ENCODE measurements at places on chromosomes 5 and 9.
A peak's percentile ranks its signal among the peaks of the same experiment; 100 is the strongest.

DNA sequence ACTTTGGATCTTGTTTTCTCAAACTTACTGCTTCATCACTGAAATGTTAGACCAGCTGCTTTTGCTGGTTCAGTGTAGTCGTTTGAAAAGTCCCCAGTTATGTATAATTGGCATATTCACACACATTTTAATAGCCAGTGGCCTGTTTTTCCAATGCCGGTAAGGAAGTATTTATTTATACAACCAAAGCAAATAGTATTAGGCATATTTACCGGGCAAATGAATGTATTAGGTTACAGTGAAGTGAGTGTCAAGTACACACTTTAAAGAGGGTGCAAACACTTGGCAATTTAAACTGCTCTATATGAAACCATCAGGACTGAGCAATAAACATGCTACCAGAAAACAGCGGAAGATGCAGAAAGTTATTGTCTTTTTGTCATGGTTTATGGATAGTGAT, 242.9 kb downstream of the MCTP1 start:
- no peak for DNase-seq

DNA sequence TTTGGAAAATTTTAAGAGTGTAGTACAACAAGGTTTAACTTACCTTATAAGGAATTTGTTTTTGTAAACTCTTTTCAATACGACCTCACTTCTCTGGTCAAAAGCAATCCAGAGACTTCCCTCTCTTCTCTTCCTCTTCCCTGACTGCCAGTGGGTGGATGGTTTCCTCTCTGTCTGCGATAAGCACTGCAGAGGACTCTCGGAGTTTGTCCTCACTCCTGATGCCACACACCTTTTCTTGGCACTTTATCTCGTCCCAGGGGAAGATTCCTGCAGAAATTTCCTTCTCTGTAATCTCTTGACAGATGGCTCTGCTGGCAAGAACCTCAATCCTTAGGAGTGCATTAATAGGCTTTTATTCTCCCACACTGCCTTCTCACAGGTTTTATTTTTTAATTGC, 641.6 kb downstream of the NR2F1-AS1 start:
- DNase-seq = no peak

DNA sequence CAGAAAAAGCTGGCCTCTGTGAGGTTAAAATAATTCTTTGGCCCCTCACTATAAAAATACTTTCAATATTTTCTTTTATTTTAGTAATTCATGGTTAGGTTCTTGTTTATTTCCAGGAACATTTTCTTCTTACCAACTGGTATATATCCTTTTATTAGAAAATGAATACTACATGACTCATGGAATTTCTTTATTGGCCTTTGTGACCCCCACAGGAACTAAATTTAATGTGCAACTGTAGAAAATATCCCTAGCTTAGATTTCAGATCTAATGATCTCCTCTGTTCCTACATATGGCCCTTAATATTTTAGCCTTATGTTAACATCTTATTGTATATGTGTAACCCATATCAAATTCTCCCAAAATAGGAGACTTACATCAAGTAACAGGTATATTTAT, 429.9 kb downstream of the NR2F1-AS1 start:
- no peak for DNase-seq

- no peak for DNase-seq
Observed at GRCh38 chr5:56963246-56963645, 11.3 kb upstream of the MIER3 start.

DNA sequence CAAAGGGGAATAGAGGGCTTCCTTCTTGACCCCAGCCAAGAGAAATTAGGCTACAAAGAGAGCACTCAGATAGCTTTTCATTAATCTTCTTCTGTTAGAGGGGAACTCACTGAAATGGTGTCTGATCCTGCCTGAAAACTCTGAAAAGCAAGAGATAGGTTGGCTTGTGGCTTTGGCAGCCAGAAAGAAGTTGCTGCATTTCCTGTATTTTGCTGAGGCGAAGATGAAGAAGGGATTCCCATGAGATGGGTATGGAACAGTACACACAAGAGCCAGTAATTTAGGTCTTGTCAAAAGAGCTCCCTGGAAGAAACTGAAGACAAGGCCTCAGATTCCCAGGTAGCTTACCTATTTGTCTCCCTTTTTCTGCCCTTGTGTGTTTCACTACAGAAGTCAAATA, 120.9 kb upstream of the TARS1 start:
- DNase-seq = no peak

DNA sequence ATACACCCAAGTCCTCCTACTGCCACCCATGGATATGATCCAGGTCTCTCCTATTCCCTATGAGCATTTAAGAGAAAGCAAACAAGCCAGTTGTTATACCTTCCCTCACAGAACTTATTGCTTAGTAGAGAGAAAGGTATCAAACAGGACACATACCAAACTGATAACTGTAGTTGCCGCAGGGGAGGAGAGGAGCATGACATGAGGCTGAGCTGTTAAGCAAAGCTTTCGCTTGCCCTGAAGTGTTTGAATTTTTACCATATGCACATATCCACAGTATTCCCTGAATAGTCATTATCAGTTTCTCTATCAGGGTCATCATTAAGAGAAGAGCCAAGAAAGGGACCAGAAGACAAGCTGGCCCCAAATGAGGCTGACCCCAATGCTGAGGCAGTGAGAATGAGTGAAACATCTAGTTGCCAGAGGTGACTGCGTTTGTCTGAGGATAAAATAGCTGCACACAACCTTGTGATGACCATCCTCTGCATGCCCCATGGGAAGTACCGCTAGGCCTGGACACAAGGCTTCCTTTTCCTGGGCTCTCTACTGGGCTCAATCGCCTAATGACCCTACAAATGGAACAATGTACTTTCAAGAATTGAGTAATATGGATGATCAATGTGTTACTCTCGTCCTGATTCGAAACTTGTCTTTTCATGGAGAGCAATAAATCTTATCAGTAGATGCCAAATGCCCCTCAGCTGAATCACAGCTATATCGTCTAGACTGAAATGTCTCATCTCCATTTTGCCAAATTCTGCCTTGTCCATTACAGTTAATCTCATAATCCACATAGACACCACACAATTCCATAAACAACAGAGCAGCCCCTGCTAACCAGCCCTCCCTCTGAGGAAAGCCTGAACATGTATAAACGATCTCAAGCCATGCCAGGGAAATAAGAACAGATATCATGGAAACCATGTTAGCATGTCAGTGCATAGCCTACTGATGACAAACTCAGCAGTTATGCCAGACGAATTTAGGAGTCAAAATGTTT, 4.3 kb upstream of the IFNK start:
- no peak for DNase-seq

DNA sequence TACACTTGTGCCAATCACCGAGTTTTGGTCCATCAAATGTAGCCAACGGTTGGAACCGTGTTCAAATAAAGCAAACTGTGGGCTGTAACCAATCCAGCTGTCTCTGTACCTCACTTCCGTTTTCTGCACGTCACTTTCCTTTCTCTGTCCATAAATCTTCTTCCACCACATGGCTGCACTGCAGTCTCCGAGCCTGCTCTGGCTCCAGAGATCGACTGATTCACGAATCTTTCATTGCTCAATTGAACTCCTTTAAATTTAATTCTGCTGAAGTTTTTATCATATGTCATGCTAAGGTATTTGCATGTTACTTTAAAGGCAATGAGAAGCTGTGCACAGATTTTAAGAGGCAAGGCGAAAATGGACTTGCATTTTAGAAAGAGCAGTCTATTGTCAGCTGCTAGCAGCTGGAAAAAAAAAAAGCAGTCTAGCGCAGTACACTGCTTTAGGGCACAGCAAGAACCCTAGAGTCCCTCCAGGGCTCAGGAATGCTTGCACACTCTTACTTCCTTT, 13.2 kb downstream of the TTC39B start:
- DNase-seq = no peak

DNA sequence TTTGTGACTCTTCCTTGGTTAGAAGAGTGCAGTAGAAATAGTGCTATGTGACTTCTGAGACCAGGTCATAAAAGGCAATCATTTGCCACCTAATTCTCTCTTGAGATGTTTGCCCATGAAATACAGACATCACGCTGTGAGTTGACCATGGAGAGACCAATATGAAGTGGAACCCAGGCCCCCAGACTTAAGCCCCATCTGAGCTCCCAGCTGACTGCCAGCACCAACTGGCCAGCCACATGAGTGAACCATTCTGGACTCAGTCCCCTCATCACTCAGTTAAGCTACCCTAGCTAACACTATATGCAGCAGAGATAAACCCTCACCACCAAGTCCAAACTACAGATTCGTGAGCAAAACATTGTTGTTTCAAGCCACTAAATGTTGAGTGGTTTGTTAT, 60.7 kb upstream of the NIPBL start:
- DNase-seq = no peak

DNA sequence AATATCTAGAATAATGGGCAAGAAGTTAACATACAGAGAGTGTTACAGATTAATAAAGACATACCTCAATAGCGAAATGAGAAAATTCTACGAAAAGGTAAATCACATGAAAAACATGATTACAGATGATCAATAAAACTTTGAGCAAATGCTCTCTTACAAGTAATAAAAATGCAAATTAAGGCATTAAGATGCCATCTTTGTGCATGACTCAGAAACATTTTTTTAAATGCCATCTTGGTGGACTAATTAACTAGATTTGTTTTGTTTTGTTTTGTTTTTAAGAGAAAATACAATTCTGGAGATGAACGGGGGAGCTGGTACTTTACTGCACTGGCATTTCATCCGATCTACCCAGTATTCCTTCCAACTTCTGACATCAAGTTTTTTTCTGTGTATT, 130.2 kb downstream of the SUSD1 start:
- no peak for DNase-seq

DNA sequence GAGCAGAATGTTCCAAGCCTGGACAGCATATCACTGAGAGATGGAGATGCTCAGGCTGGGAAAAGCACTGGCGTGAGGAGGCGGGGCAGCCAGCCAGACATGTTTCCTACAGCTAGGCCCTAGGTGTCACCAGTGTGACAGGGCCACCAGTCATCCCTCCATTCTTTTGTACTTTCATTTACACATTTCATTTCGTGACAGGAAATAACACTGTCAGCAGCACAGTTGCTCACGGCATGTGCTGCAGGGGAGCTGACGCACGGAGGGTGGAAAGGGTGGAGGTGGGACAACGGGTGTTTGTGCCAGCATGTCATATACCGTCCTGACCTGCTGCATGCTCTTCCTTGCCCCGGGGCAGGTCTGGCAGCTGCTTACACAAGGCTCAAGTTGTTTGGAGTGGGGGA, 14.8 kb upstream of the CEMIP2 start:
- peak; percentile 41 for DNase-seq

- no peak for DNase-seq
Observed at GRCh38 chr5:116455061-116455460, 119.6 kb downstream of the SEMA6A start.

GRCh38 chr9:89410641-89411350, 87.1 kb downstream of the SEMA4D start:
- no peak for DNase-seq

GRCh38 chr5:73155271-73156222, 17.4 kb upstream of the TMEM174 start:
- no peak for DNase-seq

DNA sequence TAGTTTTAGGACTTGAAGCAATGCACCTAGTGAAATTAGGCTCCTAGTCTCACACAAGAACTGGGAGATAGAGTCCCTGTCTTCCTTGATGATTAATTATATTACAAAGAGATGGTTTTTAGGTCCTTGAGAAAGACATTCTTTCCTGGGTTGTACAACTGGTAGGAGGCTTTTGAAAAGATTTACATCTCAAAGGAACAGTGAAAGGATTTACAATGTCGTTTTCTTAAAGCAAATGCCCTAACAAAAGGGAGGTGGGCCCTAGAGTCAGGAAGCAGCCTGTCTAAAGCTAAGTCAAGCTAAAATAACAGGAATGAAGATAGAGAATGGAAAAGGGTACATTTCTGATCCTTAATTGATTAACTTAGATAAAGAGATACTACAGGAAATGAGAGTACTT, 102.2 kb upstream of the IL7R start:
- DNase-seq = no peak

DNA sequence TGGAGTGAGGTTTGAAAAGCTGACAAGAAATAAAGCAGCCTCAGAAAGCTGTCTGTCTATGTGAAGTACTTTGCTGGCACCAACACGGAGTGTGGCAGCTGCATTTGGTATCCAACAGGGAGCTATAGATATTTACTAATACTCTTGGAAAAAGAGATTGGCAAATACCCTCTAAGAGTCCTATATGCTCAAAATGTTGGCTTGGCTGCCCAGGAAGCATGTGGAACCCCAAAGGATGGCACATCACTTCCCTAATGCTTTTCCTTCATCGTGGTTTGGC, 398.3 kb downstream of the TLE4 start:
- DNase-seq = no peak

DNA sequence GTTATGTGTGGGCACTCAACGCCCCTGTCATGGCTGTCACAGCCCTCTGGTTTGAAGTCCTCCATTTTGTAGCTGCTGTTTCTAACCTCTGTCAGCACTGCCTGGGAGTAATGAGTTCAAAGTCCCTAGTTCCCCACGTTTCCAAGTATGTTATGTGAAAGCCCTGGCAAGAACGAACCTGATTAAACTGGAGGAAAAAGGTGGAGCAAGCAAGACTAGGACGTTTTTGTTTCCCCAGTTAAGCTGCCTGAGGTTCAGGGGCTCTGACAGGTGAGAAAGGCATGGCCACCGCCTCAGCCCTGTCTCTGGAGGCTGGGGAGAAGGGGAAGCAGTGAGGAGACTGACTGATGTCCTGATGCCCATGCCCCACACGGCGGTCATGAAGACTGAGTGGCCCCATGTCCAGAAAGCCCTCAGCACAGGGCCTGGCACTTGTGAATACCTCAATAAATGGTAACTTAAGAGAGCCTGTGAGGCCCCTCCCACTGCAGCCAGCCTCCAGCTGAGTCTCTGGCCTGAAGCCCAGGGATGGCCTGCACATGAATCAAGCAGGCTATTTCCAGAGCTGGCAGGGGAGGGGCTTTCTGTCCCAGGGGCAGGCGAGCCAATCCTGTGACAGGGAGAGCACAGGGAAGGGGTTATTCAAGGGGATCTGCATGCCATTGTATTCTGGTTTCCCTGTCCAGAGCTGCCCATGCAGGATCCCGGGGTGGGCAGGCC, 61.8 kb downstream of the PFDN1 start:
- DNase-seq = peak; percentile 44

DNA sequence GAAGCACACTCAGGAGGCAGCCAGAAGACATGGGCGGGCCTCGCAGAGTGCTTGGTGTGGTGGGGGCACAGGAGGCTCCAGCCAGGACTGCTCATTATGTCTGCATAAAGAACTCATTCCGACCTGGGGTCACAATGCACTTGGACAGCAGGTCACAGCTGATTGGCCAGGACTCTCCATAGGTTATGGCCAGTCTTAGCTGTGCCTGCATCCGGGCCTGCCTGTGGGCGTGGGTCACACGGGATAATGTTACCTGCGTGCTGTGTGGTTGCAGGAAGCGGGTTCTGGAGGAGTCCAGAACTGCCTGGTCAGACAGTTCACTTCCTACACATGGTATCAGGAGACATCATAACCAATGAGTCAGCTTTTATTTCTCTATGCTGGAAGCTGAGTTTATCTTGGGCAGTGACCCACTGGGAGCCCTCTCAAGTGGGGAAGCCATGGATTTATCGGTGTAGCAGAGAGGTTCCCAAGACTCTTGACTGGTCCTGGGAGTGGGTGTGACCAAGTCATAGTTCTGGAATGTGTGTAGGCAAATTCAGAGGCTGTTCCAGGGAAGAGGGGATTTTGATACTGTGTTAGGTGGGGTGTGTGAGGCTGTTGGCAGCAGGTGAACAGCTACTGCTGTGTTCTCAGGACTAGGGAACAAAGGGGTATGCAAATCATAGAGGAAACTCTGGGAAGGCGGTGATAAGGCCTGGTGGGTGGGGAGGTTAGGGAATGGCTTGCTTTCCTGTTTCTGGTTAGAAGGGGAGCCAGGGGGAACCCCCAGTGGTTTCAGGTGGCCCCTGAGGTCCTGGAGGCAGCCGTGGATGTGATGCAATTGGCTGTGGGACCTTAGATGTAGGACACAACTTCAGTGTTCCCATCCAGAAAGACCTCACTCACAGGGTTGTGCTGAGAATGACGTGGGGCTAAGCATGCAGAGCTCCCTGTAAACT, 51.3 kb downstream of the ARHGEF37 start:
- no peak for DNase-seq
